ENCODE measurements at places on chromosomes 2 and 18. TPM values are rescaled to one million over a fixed set of nuclear protein-coding genes. Genes with fewer than 3 reads are reported as not detected.

- DNase-seq = no peak
Observed at GRCh38 chr2:195307751-195308150, 349.3 kb upstream of the SLC39A10 start.

- DNase-seq = no peak
Observed at GRCh38 chr18:61823595-61823994, 69.2 kb downstream of the RNF152 start.

The BCL2 gene
- polyA plus RNA-seq = 2.9 TPM

GRCh38 chr2:231167745-231168459 is 30.5 kb upstream of the ARMC9 start:
- DNase-seq = no peak

The GCG gene
- polyA plus RNA-seq = not detected

- DNase-seq = no peak
Observed at GRCh38 chr2:170052151-170052550, 125.8 kb upstream of the MYO3B start.

DNA sequence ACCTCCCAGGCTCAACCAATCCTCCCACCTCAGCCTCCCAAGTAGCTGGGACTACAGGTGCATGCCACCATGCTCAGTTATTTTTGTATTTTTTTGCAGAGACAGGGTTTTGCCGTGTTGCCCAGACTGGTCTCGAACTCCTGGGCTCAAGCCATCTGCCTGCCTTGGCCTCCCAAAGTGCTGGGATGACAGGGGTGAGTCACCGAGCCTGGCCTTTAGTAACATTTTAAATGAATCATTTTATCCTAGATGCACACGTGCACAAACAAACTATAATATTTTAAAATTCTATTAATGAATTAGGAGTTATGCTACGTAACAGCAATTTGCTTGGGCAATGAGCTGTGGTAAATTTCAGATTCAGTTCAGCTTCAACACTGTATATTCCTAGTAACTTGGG is 862.5 kb upstream of the ID2 start:
- no peak for DNase-seq

DNA sequence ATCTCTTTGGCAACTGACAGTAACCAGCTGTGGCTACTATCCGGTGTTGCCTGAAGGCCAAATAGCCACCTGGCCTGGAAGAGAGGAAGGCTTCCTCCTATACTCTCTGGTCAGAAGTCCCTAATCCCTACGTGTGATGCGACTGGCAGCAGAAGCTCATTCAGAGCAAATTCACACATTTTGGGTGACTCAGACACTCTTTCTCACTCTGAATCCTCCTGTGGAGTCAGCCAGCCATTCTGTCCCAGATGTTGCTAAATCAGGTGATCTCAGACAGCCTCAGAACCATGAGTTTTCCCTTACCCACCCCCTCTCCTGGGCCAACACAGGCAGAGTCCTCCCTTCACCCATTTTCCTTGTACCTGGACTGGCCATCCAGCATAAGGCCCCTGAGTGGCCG is 34.7 kb downstream of the CFAP53 start:
- DNase-seq = no peak

The KYNU gene
- 0.76 TPM for polyA plus RNA-seq

The C18orf54 gene
- polyA plus RNA-seq = 0.50 TPM

DNA sequence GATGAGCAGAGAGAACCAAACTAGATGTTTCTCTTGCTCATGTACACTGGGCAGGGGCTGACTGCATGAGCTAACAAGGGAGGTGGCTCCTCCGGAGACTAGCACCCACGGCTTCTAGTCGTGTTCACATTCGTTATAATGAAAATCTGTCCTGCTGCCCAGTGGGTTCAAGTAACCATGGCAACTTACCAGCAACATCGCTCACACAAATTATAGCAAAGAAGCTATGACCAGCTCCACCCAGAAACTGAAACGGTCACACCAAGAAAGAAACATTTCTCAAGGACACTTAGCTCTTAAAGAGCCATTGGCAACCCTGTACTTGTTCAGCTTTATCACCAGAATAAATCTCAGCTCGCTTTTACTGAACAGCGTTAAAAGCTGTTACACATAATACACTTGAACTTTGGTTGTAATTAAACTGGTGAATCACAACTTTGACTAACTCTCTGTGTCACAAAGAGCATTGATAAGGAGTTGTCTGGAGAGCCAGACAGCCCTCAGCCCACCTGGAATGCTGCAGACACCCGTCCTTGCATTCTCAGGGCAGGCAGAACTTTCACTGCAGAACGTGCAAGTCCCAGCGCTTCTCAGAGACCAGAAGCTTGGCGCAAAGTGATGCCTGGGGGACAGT is 141.2 kb downstream of the PID1 start:
- no peak for DNase-seq

GRCh38 chr2:42721898-42722297 is 42.0 kb downstream of the OXER1 start:
- no peak for DNase-seq

The SPRED2 gene
- 14.8 TPM for polyA plus RNA-seq

DNA sequence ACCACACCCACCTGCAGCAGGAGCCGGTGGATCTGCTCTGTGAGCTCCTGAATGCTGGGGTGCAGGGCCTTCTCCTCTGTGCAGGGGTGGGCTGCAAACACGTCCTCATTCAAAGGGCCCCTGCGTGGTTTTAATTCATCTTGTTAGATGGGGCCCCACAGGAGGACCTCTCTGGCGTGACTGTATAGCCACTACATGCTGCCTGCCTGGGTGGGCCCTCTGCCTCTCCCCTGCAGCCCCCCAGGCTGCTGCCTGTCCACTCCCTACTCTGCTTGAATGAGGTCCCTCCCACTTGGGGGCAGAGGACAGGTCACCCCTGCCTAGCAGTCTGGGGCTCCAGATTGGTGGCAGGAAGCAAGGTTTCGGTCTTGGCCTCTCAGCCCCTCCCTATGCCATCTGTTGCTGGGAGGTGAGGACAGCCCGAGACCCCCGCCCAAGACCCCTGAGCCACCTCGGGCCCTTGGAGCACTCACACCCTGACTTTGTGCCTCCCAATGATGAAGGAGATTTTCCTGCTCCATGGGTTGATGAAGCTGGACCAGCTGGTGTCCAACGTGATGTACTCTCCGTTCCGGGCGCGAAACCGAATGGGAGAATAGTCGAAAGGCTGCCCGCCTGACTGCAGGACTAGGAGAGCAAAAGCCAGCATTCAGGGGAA is 22.0 kb upstream of the HES6 start:
- peak; percentile 15 for DNase-seq

- DNase-seq = no peak
Observed at GRCh38 chr2:204110338-204110741, 173.8 kb downstream of the ICOS start.

DNA sequence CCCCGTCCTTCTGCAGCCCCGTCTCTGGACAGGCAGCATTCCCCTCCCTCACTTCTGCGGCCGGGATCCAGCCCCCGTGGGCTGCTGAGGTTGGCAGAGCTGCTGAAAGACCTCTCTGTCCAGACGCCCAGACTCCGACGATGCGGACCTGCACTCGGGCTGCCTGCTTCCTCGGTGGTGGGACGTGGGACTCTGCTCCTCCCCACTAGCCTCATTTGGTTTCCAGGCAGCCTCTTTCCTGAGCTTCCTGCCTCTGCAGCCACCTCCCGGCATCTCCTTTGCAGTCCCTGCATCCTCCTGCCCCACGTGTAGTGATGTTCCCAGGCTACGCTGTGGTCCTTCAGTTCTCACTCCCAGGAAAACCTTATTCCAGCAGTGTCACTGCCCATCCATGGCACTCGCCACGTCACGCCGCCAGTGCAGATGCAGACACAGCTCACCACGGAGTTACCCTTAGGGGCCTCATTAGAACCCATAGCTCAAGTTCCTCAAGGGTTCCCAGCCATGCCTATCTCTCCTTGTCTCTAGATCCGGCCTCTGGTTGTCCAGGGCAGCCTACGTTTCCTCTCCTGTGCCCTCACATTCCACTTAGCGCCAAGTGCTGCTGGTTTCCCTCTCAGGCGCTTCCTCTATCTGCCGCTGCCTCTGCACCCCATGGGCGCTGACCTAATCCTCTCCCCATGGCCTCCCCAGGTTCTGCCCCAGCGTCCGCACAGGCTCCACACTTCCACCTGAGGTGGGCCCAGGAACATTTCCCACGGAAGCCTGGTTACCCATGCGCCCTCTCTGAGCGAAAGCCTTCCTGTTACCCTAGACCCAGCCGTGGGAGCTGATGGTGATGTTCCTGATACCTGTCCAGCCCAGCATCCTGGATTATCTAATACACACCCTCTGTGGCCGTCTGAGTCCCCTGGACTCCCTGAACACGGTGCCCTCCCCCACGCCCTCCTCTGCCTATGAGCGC is 318.3 kb upstream of the MYT1L start:
- no peak for DNase-seq

DNA sequence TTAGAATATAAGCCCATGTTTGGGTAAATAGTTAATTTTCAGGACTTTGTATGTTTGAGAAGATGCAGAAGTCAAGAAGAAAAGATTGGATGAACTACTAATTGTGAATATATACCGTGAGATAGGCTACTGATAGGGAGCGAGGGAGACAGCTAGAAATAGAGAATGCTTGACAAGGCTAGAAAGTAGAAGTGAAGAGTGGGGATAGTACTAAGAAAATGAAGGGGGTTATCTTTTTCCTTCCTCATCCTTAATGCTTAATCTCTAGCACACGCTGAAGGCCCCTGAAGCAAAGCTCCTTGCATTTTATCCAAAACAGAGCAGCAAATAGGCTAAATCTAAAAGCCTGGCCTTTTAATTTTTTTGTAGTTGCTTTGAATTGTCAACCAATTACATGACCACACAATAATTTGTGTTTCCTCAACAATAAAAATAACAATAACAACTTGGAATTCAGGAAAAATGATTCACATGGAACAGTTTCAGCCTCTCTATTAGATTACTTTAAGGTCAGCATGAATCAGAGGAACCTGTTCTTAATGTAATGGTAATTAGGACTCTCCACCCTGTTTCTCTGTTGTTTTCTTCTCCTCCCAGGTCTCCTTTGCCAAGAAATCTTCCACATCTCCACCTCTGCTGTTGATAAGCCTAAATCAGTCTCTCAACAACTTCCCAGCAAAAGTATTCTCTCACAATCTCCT is 1071.3 kb upstream of the ZEB2 start:
- DNase-seq = no peak

The NAT8 gene
- polyA plus RNA-seq = not detected

DNA sequence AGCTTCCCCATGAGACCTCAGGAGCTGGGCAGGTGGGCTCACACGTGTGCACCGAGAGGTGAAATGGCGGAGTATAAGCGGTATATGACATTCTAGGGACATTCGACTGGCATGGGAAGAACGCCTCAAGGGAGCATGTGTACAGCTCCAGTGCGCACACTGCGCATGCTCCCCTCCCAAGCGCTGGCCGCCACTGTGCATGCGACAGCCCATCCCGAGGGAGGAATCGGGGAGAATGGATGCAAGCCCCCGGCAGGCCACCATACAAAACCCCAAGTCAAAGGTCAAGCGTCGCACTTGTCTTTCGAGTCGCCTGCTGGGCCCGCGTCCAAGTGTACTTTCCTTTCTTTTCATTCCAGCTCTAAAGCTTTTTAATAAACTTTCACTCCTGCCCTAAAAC is 103.4 kb upstream of the ODC1 start:
- DNase-seq = no peak

DNA sequence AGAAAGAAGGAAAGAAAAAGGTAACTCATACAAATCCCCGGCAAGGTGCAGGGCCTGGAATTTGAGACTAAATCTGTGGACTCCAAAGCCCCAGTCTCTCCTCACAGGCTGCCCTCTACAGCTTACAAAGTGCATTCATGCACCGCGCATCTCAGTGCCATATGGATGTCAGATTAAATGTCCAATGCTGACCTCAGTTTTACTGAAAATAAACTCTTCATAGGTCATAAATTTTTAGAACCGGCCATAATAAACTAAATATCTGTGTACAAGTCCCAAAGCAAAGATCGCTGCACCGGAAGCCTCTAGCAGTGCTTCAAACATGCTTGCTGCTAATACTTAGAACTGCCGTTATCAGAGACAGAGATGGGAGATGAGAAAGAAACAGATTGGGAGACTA is 17.7 kb downstream of the ST6GAL2 start:
- DNase-seq = no peak

DNA sequence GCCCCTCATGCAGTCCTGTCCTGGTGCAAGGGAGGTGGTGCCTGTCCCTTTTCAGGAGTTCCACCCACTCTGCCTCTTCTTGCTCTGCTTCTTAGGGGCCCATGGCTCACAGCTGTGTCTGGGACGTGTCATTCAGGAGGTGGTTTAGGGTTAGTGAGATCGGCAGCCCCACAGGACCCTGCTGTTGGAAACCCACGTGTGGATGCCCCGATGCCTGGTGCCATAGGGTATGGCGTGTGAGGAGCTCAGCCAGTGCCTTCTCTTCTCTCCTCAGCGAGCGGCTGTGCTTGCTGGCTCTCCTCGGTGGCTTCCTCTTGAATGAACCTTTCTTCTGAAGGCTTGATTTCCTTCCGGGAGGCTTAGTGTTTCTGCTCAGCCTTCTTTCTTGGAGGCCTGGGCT is 55.2 kb downstream of the LDLRAD4 start:
- no peak for DNase-seq

DNA sequence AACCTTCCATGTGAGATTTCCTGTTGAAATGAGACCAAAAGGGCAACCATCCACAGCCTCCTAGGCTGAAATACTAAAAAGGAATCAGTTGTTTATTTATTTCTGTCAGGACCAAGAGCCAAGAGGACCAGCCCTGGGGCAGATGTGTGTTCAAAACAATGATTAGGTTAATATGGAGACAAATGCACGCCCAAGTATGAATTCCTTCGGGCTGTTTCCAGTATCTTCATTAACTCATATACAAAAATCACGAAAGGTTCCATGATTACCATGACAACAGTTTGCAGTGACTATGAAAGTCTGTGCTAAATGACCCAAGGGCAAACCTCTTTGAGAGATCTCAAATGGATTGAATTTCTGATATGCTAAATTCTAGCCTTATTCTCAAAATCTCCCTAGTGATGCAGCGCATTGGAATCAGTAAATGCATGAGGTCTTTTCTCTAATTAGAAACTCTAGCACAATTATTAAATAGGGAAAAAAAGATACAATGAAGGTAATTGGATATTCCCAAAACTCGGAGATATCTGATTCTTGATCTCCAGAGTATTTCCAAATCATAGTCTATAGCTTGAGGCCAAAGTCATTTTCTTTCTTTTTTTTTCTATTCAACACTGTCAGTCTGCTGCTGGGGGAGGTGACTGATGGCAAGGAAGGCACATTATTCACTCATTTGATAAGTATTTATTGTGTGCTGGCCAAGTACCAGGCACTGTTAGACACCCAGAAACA is 35.6 kb downstream of the VIT start:
- no peak for DNase-seq

DNA sequence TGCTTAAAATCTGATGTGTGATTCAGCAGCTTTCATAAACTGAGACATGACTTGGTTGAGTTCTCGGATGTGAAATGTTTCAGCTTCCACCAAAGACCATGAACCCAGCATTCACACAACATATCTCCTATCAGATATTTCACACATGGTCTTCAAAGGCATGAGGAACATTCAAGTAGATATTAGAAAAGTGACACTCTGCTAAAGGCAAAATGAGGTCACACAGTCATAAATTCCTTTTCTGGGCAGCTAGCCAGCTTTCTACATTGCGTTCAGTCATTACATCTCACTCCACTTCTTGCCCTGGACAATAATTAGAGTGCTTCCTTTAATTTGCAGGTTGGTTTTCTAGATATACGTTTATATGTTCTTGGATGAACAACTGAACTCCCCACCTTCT is 96.7 kb downstream of the GAREM1 start:
- DNase-seq = no peak
